D341Med (cell line): ENCODE measurements at places on chromosomes 11 and 22.

DNA sequence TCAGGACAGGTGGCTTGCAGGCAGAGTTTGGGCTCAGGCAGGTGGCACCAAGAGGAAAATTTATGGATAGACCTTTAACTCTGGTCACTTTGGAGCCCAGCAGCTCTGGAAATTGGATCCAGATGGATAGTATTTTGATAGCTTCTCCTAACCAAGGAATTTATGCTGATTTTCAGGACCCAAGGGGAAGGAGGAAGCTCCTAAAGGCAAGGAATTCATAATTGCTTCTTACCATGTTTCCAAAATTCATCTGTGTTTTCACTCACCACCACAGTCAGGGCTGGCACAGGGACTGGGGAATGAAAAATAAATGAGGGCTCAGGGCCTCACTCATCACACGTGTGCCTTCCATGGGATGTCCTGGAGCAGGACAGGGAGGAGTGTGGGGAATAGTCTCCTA, 317.8 kb downstream of the ST3GAL4 start:
- no peak for DNase-seq

- DNase-seq: no peak
These were observed 110.2 kb downstream of the GRIA4 start for GRCh38 chr11:105720096-105720495.

- no peak for DNase-seq
These were observed 33.9 kb downstream of the FLRT1 start for GRCh38 chr11:64069401-64070313.

- DNase-seq: no peak
These were observed 1297.5 kb downstream of the LRRC4C start for GRCh38 chr11:40161854-40162410.

- no peak for DNase-seq
These were observed 21.4 kb upstream of the AMOTL1 start for GRCh38 chr11:94746721-94747120.

GRCh38 chr11:19307498-19307897, 66.8 kb upstream of the E2F8 start:
- no peak for DNase-seq

DNA sequence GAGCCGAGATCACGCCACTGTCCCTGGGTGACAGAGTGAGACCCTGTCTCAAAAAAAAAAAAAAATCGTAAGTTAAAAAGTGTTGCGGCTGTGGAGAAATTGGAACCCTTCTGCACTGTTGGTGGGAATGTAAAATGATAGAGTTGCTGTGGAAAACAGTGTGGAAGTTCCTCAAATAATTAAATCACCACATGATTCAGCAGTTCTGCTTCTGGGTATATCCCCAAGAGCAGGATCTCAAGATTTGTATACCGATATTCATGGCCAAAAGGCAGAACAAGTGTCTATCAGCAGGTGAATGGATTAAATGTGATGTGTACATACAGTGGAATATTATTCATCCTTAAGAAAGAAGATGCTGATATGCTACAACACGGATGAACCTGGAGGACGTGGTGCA, 3.8 kb downstream of the SELENOO start:
- no peak for DNase-seq

GRCh38 chr11:33172996-33173395, 11.7 kb upstream of the CSTF3 start:
- no peak for DNase-seq

- no peak for DNase-seq
These were observed 130.9 kb downstream of the PARVA start for GRCh38 chr11:12508151-12508751.

- DNase-seq: no peak
These were observed 189.2 kb downstream of the CSNK2A3 start for GRCh38 chr11:11163669-11164333.

DNA sequence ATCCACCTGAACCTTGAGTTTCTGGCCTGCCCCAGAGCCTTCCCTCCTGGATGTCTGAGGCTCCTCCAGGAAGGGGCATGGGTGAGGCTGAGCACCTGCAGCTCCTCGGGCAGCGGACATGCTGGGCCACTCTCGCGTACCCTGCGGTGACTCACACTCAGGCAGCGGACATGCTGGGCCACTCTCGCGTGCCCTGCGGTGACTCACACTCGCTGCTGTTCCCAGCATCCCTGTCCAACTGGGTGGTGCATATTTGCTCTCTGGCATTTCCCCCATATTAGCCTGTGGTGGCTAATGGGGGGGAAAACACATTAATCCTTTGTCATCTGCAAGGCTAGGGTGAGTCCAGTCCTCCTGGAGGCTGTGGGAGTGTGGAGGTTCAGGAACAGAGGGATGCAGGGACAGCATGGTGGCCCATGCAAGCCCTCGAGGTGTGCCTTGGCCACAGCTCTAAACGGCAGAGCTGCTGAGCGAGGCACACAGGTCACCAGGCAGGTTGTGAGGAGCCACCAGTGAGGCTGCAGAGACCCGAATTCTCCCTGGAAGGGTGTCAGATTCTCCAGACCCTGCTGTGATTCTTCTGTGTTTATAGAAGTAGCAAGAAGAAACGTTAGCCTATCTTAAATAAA, 728.1 kb downstream of the BRD1 start:
- DNase-seq: no peak

DNA sequence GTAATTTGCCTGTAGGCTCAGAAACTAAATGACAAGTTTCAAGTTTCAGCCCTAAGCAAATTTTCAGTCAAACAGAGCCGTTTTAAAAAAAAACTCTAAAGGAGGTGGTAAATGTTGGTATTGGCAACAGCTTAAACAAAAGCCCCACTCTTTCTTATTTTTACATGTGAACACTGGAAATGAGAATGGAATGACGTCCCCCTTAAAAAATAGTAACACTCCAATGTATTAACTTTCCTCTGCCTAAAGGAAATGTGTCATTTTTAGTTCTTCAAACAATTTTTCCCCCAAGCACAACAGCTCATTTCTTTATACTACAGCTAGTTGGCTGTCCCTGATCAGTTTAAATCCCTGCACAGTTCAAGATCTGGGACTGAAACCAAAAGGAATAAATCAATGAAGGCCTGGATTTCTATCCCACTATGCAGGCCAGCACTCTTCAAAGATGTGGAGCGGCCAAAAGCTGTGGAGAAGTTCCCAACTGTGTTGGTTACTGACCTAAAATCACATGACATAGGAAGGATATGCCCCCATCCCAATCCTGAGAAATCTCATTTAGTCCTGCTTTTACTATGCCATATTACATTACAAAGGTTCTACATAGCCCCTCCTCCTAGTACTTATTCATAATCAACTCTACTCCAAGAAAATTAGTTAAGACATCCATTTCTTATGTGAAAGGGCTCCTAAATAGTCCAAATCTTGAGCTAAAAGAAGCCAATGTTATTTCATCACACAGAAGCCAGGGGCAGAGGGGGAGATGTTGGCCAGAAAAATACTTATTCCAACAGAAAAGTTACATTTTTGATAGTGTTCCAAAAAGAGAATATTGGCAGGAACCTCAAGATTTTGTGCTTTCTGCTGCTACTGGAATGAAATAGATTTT, 95.9 kb downstream of the CADM1 start:
- no peak for DNase-seq

- peak; percentile 9 for DNase-seq
These were observed 583 bp downstream of the PDGFD start for GRCh38 chr11:104163100-104164027.

- no peak for DNase-seq
These were observed 45.2 kb downstream of the CELF1 start for GRCh38 chr11:47507563-47508239.

DNA sequence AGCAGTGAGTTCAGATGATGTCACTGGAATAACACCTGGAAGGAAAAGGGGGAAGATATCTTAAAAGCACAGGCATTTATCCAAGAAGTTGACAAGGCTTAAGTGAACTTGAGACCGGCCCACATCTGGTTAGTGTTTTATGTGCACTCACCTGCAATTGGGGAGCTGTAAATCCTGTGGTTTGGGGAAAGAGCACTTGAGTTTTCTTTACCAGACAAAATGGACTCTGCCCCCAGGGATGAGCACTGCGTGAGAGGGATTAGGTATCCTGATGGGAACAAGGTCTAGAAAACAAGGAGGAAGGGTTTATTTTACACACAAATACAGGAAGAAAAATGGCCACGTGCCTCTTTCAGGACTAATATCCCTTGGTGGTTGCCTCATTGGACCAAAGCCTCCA, 15.2 kb downstream of the E2F8 start:
- no peak for DNase-seq

GRCh38 chr11:16338393-16338792, 18.0 kb downstream of the SOX6 start:
- no peak for DNase-seq

GRCh38 chr22:28593299-28593698, 86.3 kb downstream of the TTC28 start:
- DNase-seq: no peak

GRCh38 chr11:18853086-18853720, 61.6 kb upstream of the PTPN5 start:
- DNase-seq: peak; percentile 34

- DNase-seq: peak; percentile 1
These were observed 9.6 kb upstream of the RELA start for GRCh38 chr11:65672180-65672860.

- DNase-seq: no peak
These were observed 5.6 kb upstream of the SH3BP1 start for GRCh38 chr22:37633625-37634416.
